Karpas-422 (cell line): ENCODE measurements at places on chromosomes 3 and 15.
A peak's percentile ranks its signal among the peaks of the same experiment; 100 is the strongest.

GRCh38 chr3:13290941-13291340 is 129.2 kb downstream of the NUP210 start:
- H3K27me3 ChIP-seq: no peaks in the 10 kb centered on the region
- H3K4me3 ChIP-seq: no peak overlapping the region
- DNase-seq: no peak
- peaks cover 74% of the 10 kb centered on the region for H3K4me1 ChIP-seq

GRCh38 chr3:46089237-46090011 is 62.1 kb upstream of the XCR1 start:
- peak; percentile 65 for DNase-seq
- H3K4me1 ChIP-seq: peaks cover 55% of the 10 kb centered on the region
- H3K36me3 ChIP-seq: no peaks in the 10 kb centered on the region
- H3K27ac ChIP-seq: no peak overlapping the region

- no peaks in the 10 kb centered on the region for H3K4me1 ChIP-seq
- no peak overlapping the region for H3K27ac ChIP-seq
- DNase-seq: no peak
- H3K36me3 ChIP-seq: no peaks in the 10 kb centered on the region
- H3K27me3 ChIP-seq: no peaks in the 10 kb centered on the region
- no peak overlapping the region for H3K4me3 ChIP-seq
These were observed 65.6 kb downstream of the NIPA2 start for GRCh38 chr15:22903961-22904534.

GRCh38 chr3:64414043-64414442 is 188.8 kb upstream of the PRICKLE2 start:
- no peak for DNase-seq
- H3K36me3 ChIP-seq: no peaks in the 10 kb centered on the region
- H3K27me3 ChIP-seq: no peaks in the 10 kb centered on the region
- H3K4me3 ChIP-seq: no peak overlapping the region
- H3K27ac ChIP-seq: no peak overlapping the region

DNA sequence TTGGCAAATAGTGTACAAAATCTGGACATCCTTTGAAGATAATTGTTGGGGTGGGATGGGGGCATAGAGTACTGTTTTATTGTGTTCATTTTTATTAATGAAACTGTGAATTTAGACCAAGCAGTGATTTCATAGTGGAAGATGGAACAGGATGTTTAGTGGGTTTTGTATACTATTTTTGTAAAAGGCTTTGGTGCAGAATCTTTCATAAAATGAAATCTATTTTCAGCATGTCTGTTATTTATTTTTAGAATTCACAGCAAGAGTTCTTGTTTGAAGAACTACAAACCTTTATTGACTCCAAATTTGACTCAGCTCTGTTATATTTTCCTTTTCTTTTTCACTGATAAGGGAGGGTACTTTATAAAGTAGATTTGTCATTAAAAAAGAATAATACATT is 145.4 kb downstream of the AKAP13 start:
- peaks cover 51% of the 10 kb centered on the region for H3K4me1 ChIP-seq
- H3K4me3 ChIP-seq: no peak overlapping the region
- no peaks in the 10 kb centered on the region for H3K27me3 ChIP-seq
- peak overlapping the region; percentile 24; the same call in 1 of the 2 replicates for H3K27ac ChIP-seq
- no peak for DNase-seq

- H3K4me3 ChIP-seq: no peak overlapping the region
- H3K27me3 ChIP-seq: no peaks in the 10 kb centered on the region
- no peak for DNase-seq
- peaks cover 23% of the 10 kb centered on the region for H3K4me1 ChIP-seq
These were observed 7.8 kb downstream of the CD80 start for GRCh38 chr3:119551598-119551997.

DNA sequence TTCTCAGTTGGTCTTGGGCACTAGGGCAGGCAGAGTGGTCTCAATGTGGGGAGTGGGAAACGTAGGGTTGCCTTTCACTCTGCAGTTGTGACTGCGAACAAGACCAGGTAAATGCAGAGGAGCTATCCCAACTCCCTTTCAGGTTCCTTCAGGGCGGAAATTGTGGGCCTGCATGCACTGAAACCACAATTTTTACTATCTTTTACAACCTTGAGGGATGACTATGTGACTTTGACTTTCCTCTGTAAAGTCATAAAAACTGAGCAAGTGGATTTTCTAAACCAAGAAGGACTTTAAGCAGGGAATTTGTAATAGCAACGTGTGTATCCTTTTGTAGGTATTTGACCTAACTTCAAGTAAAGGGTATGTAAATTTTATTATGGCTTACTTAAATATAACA is 171.4 kb upstream of the CADPS start:
- no peaks in the 10 kb centered on the region for H3K4me1 ChIP-seq
- no peak for DNase-seq
- no peaks in the 10 kb centered on the region for H3K27me3 ChIP-seq
- no peak overlapping the region for H3K27ac ChIP-seq
- no peak overlapping the region for H3K4me3 ChIP-seq
- no peaks in the 10 kb centered on the region for H3K36me3 ChIP-seq

DNA sequence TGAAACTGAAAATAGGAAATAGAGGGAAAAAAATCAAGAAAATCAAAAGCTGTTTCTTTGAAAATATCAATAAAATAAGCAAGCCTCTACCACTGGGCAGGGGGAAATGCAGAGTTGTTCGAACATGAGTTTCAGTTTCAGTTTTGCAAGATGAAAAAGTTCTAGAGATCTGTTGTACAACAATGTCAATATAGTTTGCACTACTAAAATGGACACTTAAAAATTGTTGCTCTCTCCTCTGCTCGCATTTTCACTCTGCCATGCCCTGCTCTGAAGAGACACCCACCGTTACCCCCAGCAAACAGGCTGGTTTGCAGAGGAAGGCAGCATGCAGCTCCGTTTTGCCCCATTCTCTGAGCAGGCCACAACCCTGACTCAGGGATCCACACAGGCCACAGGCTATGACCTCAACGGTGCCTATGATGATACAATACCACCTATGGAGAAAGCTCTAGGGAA is 64.5 kb downstream of the ZNF148 start:
- no peaks in the 10 kb centered on the region for H3K4me1 ChIP-seq
- DNase-seq: no peak
- no peak overlapping the region for H3K27ac ChIP-seq
- H3K4me3 ChIP-seq: no peak overlapping the region
- no peaks in the 10 kb centered on the region for H3K27me3 ChIP-seq
- peaks cover 65% of the 10 kb centered on the region for H3K36me3 ChIP-seq

- H3K4me1 ChIP-seq: no peaks in the 10 kb centered on the region
- H3K27ac ChIP-seq: no peak overlapping the region
- DNase-seq: no peak
- no peak overlapping the region for H3K4me3 ChIP-seq
These were observed 248.4 kb downstream of the MYRIP start for GRCh38 chr3:40057786-40058185.

GRCh38 chr3:55330355-55330754 is 156.8 kb downstream of the WNT5A start:
- H3K36me3 ChIP-seq: no peaks in the 10 kb centered on the region
- no peak overlapping the region for H3K27ac ChIP-seq
- H3K4me3 ChIP-seq: no peak overlapping the region
- DNase-seq: no peak
- H3K27me3 ChIP-seq: no peaks in the 10 kb centered on the region
- no peaks in the 10 kb centered on the region for H3K4me1 ChIP-seq

GRCh38 chr3:25817638-25818037 is 27.7 kb downstream of the OXSM start:
- no peak for DNase-seq
- H3K4me3 ChIP-seq: no peak overlapping the region
- peaks cover 10% of the 10 kb centered on the region for H3K4me1 ChIP-seq
- no peaks in the 10 kb centered on the region; the same call in 1 of the 2 replicates for H3K27me3 ChIP-seq
- no peak overlapping the region for H3K27ac ChIP-seq

DNA sequence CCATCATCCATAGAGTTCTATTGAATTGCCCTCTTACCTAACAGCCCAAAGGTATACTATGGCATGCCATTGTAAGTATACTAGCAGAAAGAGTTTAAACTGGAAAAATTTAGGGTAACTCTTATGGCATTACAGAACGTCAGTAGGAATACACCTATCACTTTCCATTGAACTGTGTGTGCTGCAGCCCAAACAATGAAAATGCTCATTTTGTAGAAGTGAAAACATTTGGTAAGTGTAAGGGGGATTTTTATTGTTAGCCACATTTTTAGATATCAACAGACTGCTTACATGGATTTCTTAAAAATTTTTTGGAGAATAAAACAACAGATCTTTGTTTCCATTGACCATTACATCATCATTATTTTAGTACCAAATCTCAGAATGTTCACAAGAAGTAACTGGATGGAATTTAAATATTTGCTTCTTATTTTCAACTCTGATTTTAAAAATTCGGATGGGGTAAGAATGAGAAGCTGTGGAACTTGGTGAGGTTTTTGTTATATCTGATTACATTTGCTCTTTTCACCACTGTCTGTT is 245.9 kb downstream of the UBE2E2 start:
- no peaks in the 10 kb centered on the region for H3K27me3 ChIP-seq
- no peak for DNase-seq
- H3K36me3 ChIP-seq: no peaks in the 10 kb centered on the region
- H3K4me3 ChIP-seq: no peak overlapping the region
- no peaks in the 10 kb centered on the region for H3K4me1 ChIP-seq

DNA sequence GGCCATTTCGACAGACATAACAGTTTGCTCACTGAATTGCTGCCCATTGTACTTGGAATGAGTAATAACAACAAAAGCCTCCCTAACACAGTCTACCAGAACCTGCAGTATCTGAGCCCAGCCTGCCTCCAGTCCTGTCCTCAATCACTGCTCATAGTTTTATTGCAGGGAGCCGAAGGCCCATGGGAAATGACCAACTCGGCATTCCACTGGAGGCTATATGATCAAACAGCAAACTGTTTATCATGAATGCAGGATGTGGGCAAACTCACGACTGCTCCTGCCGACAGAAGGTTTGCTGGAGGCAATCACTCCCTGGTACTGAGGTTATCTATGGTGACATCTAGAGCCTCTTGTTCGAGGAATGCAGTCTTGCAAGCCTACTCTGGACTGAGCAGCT is 46.3 kb downstream of the LSM3 start:
- no peak overlapping the region for H3K4me3 ChIP-seq
- H3K4me1 ChIP-seq: peaks cover 15% of the 10 kb centered on the region
- 0 out of 2 replicates have a peak, but pooled peaks cover 2% of the 10 kb centered on the region for H3K27me3 ChIP-seq
- no peak overlapping the region for H3K27ac ChIP-seq

- H3K27ac ChIP-seq: peak overlapping the region; percentile 89
- H3K4me3 ChIP-seq: peak overlapping the region; percentile 75
These were observed 75.1 kb upstream of the VGLL4 start for GRCh38 chr3:11718637-11719405.

DNA sequence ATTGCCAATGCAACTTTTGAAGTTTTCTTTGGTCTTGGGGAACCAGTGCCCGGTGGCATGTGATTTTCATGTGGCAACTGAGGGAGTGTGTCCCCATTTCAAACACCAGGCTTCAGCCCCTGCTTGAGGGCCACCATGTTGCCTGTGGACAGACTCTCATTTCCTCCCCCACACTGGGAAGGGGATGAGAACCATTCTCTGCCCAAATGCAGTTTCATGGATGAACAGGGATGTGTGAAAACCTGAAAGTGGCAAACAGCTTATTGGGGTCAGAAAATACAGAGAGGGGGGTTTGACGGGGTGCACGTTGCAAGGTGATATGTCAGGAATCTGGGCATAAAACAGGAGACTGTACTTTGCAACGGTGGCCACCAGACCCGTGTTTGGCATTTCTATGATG is 6.3 kb downstream of the FAM107A start:
- no peak for DNase-seq
- no peak overlapping the region for H3K4me3 ChIP-seq
- no peak overlapping the region for H3K27ac ChIP-seq

DNA sequence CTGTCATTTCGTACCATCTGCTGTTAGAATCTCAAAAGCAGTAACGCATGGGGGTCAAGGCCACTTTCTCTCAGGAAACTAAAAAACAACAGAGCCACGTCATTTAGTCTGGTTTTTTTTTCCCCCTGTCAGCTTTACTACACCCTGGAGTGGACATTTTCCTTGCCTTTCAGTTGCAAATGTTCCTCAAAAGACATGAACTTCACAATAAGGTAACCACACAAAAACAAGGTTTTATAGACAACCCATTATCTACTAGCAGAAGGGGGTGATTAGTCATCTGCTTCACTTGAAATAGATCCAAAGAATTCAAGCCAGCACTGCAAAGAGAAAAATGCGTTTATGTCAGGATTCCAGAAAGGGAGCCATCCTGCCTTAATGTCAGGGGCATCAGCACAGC is 171.8 kb upstream of the CDIN1 start:
- no peak for DNase-seq
- H3K27me3 ChIP-seq: no peaks in the 10 kb centered on the region
- H3K27ac ChIP-seq: no peak overlapping the region
- no peaks in the 10 kb centered on the region for H3K4me1 ChIP-seq

DNA sequence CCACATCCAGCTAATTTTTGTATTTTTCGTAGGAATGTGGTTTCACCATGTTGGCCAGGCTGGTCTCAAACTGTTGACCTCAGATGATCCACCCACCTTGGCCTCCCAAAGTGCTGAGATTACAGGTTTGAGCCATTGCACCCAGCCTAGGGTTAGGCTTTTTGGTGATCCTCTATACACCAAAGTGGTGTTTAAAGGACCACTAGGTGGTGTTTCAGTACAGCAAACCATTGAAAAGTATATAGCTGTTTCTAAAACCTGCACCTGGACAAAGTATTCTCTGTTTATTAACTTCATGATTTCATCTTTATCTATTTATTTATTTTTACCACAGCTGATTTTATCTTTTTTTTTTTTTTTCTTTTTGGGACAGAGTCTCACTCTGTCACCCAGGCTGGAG is 68.4 kb downstream of the MINDY2 start:
- H3K36me3 ChIP-seq: no peaks in the 10 kb centered on the region
- H3K27ac ChIP-seq: no peak overlapping the region
- no peak overlapping the region for H3K4me3 ChIP-seq
- DNase-seq: peak; percentile 72

DNA sequence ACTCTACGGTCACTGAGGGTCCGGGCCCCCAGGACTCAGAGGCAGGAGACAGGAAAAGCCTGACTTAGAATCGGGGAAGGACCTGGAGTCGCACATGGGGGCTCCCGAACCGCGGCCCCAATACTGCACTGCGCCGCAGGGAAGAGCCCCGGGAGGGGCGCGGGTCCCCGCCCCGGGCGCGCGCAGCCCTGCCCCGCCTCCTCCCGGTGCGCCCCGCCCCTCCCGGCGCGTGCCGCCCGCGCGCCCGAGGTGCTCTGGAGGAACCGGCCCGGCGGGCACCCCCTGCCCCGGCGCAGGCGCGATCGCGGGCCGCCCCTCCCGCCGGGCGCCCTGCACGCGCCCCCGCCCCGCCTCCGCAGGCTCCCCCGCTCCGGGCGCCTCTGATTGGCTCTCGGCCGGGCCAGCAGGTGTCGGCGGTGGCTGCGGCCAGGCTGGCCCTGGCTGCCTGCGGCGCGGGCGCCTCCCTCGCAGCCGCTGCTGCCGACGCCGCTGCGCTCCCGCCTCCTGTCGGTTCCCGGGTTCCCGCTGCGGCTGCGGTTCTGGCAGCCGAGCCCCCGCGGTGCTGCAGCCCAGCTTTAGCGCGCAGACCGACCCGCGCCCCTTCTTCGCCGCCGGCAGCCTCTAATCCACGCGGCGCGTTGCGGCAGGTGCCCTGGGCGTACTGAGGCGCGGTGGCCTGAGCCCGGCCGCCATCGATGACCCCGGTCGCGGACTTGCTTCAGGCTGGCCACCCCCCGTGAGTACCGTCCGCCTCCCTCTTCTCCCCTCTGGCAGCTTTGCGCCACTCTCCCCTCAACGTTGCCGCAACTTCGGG is at the start of gene MYRIP:
Gene MYRIP, plus strand, starts transcription at position 429 of the 814 bp plus-strand sequence. CDS start 91,208 bp downstream, outside the sequence.
- DNase-seq: peak; percentile 92
- H3K4me3 ChIP-seq: peak within 1 kb of the TSS; percentile 72
- no peaks in the 10 kb centered on the region for H3K27me3 ChIP-seq
- H3K27ac ChIP-seq: peak within 1 kb of the TSS; percentile 81
- peaks cover 70% of the 10 kb centered on the region for H3K4me1 ChIP-seq
